WERI-Rb-1 (cell line): ENCODE measurements at places on chromosomes 12 and 14.

DNA sequence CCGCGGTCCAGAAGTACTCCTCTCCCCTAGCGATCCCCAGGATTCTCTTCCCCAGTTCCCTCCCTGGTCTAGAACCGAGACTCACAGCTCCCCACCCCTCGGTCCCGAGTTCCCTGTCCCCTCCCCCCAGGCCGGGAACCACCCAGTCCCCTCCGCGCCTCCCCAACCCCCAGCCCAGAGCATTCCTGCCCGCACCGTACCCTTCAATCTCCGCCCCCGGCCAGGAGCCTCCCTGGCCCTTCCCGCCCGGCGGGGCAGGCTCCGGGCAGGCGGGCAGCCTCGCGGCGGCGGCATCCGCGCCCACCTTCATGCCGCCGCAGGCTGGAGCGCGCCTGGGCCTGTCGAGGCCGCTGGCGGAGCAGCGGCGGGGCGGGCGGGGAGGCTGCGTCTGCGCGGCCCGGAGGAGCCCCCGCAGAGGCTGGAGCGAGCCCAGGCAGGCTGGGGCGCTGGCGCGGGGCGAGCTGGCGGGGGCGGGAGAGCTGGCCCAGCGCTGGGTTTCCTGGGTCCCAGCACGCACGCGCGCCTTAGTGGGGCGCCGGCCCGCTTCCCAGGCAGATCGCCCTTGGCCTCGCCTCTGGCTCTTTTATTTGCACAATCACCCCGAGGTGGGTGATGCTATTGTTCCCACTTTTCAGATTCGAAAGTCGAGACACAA is 22.2 kb upstream of the GPR132 start:
- no peak for DNase-seq

GRCh38 chr14:77212943-77213678 is 31.5 kb downstream of the TMEM63C start:
- peak; percentile 77 for DNase-seq

GRCh38 chr12:126107659-126108058 is 1042.4 kb downstream of the AACS start:
- no peak for DNase-seq

GRCh38 chr12:47189728-47190127 is 110.0 kb upstream of the AMIGO2 start:
- no peak for DNase-seq

- no peak for DNase-seq
Observed at GRCh38 chr12:46518169-46518568, 145.6 kb upstream of the SLC38A2 start.

- peak; percentile 10 for DNase-seq
Observed at GRCh38 chr12:39831587-39832315, 212.1 kb upstream of the ABCD2 start.

DNA sequence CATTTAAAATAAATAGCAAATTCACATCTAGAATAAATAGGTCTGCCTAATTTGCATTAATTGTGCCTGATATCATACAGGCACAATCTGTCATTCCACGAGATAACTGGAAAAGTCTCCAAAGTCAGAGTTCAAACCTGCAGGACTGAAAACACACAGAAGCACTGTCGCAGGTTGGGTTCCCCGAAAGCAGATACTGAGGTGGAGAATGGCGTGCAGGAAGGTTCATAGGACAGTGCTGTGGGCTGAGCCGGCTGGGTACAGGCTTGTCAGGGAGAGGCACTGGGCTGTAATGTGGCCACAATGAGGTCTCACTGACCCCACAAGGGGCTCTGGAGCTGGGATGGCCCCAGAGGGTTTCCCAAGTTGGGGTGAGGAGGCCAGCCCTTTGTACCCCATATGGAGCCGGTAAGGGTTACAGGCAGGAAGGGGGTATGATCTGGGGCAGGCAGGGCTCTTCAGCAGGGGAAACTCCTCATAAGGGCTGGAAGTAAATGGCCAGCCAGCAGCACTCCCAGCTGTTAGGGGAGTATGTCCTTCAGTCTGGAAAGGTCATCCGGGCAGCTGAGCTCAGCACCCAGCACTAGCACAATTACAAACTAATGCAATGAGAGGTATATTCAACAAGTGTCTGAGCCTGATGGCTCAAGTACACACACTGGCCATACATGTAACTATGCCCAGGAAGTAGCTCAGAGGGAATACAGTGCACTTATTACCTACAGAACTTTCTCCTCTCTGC is 68.5 kb downstream of the NT5DC3 start:
- DNase-seq, result no peak

DNA sequence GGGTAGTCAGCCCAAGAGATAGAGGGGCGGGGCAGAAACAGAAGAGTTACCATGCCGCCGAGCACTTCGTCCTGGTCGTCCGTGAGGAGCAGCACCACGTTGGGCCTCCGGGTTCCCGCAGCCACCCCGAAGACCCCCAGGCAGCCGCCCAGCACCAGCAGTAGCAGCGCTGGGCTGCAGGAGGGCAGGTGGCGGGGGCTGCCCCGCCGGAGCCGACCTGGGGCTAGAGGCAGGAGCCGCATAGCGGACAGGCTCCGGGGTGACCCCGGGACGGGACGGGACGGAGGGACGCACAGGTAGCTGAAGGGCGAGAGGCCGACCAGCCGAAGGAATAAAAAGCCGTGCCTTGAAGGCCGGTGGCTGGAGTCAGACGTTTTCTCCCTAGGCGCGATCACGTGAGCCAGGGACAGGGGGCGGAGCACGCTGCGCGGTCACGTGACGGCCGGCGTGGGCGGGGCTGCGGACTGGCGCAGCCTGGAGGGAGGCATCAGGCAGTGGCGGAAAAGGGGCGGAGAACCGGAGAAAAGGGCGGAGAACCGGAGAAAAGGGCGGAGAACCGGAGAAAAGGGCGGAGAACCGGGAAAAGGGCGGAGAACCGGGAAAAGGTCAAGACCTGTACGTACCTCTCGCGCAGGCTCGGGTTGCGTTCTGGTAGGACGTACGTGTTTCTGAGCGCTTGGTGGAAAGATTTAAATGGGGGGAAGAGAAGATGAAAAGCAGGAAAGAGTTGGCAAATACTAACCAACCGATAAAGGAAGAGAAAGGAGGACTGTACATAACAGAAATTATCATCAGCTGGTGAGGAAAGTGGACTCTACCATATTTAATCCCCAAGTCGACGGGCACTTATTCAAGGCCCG is at the start of gene GNS:
TSS of gene GNS (minus strand) at position 372 of the 860 bp plus-strand sequence. CDS start at position 242, 130 bp downstream.
- peak; percentile 94 for DNase-seq

DNA sequence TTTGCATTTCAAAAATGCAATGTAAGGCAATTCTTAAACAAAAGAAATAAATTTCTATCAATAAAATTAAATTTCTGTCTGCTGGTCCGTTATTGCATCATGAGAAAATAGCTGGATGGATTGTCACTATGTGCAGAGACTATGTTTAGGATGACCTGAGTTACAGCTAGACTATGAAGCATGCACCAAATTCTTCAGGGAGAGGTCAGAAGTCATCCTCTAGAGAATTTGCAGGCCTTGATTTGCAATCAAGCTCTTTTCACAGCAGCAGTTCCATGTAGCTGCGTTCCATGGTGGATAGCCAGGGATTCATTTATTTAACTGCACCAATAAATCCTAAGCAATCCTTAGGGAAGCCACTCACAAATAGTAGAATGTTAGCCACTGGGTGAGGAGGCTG is 253.7 kb downstream of the MSRB3 start:
- DNase-seq, result no peak

DNA sequence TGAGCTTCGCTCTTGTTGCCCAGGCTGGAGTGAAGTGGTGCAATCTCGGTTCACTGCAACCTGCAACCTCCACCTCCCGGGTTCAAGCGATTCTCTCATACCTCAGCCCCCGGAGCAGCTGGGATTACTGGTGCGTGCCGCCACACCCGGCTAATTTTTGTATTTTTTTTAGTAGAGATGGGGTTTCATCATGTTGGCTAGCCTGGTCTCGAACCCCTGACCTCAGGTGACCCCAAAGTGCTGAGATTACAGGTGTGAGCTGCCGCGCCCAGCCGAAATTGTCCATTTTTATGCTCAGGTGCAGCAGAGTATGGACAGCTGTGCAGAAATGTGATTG is 19.2 kb upstream of the CYP46A1 start:
- no peak for DNase-seq

DNA sequence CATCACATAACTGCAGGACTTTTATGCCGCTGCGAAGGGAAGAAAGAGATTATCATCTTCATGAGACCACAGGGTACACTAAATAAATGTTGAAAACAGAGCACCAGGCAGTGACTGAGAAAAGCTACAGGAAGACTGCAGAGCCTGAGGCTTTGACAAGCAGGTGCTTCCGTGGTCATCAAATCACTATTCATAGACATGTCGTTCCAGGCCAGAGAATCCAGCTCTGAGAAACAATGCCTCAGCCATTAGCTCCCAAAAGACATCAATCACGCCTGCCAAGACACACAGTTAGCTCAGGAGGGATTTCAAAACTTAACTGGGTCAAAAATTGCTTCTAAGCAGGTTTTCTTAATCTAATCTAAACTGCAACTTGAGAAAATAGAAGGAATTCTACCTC is 47.2 kb upstream of the GARIN6 start:
- DNase-seq, result no peak

DNA sequence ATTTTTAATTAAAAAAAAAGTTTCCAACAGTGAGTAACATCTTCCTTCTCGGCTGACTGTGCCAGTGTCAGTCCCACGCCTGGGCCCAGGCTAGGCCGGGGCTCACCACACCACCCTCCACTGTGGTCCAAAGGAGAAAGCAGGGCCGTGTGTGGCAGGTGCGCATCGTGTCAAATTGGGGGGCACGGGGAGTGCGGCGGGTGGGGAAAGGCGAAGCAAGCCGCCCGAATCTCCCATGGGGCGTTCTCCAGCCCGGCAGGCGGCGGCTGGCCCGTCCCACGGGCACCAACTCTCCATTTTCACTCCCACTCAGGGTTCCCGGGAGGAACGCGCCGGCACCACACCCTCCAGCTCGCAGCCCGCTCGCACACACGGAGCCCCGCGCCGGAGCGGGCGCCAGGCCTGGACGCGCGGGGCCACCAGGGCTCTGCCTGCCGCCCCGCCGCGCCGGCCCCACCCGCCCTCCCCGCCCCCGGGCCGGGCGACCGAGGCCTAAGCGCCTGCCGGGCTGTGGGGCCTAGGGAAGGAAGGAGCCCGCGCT is 604 bp downstream of the EEA1 start:
- peak; percentile 25 for DNase-seq

- peak; percentile 15 for DNase-seq
Observed at GRCh38 chr14:65101631-65102440, 481 bp downstream of the MAX start.

DNA sequence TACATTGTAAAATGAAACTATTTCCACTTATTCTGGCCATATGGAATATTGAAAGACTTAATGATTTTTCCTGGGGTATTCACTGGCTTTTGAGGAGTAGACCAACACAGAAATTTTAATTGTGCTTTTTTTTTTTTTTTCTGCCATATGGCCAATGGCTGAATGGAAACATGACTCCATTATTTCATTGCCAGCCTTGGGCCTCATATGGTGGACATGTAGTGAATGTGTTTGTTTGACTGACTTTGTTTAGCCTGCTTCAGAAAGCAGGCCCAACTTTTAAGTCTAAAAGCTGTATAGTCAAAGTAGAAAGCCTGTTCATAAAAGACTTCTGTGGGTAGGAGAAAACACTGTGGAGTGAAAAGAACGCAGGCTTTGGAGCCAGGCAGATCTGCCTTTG is 2.4 kb downstream of the GNG2 start:
- no peak for DNase-seq

GRCh38 chr12:46900734-46901463 is 75.1 kb upstream of the SLC38A4 start:
- no peak for DNase-seq

GRCh38 chr14:67683842-67684241 is 9.4 kb upstream of the VTI1B start:
- no peak for DNase-seq

DNA sequence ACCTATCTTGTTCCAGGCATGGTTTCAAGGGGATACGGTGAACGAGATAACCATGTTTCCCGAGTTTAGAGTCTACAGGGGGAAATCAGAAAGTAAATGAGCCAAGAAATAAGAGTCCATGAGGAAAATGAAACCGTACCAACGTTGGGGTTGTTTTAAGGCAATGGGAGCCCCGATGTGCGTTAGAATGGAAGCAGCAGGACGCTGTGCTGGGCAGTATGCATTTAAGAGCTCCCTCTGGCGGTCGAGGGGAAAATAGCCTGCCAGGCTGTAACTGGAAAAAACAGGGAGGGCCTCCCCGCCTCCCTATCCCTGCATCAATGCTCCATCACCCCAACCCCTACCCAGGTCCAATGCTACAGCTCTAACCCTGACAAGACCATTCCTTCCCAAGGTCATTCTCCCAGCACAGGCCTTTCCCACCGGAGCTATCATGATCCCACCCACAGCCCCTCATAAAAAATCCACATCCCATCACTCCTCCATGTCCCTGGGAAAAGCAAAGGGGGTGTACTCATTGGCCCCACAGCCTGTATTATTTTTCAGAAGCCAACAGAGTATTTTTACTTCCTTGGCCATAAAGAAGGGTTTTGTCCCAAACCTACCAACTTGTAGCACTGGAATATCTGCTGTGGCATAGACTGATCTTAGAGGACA is 226.3 kb upstream of the NOS1 start:
- DNase-seq, result peak; percentile 67

DNA sequence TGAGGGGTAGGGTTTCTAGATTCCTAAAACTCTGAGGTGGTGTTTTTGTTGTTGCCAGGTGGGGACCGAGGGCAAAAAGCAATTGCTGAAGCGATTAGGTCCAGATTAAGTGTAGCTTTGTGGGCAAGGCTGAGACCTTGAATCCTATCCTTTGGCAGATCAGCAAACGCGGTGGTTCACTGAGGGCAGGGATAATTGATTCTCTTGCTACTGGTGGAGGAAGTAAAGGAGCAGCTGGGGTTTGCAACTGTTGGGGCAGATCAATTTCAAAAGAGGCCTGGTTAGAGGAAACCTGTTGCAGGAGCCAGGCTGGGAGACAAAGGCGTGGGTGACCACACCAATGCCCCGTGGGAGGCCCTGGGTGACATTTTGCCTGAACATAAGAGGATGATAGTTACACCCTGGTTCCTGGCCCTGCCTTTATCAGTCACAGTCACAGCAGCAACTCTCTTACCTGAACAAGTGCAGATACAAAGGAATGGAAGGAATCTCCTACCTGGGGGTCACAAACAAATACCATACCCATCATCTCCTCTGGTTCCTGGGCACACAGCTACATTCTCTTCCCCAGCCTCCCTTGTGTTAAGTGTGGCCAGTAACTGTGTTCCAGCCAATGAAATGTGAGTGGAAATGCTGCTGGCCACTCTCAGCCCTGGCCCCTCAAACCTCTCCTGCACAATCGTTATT is 43.3 kb upstream of the RASSF3 start:
- peak; percentile 84 for DNase-seq

DNA sequence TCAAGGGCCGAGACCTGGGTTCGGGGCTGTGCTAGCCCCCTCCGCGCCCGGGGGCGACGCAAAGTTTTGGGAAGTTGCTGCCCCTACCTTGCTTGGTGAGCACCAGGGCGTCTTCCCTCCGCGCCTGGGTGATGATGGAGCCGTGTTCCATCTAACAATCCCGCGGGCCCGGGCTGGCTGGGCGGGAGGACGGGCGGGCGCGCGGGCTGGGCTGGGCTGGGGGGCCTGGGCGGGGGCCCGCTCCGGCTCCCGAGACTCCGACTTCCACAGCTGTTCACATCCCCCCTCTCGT is 298 bp downstream of the CTDSP2 start:
- DNase-seq, result no peak

DNA sequence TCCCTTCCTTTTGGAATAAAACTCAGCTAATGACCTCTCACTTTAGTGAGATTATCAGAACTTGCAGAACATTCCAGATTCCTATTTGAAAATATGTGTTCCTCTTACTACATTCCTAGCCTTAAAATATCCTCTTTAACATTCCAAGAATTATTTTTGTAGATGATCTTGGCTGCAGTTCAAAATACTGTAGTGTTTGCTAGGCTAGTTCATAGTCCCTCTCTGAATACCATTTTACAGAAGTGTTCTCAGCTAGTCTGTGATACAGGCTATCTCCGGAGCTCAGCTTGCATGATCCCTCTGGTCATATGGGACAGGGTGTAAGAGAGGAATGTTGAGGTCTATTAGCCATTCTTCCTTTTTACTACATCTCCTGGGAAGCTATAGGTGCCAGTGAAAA is 17.6 kb upstream of the GPR33 start:
- DNase-seq, result no peak
